Skeletal muscle tissue (tissue), 5 donors: ENCODE measurements at places on chromosomes 4 and X. TPM values are rescaled to one million over a fixed set of nuclear protein-coding genes. Genes with fewer than 3 reads are reported as not detected.

Gene TMSB15A
- 6.3 TPM for total RNA-seq

Gene FAM47C
- not detected for total RNA-seq

Gene PNMA3
- 0.52 TPM for total RNA-seq

Gene CHM
- total RNA-seq = 12.5 TPM

Gene CCKAR
- total RNA-seq = not detected

Gene KCNIP4
- 0.52 TPM for total RNA-seq

Gene ART3
- total RNA-seq = 19.3 TPM

Gene L1CAM
- 1.6 TPM for total RNA-seq

Gene DMD
- total RNA-seq = 190 TPM

Gene UGT2B15
- not detected for total RNA-seq

Gene SULT1B1
- total RNA-seq = 0.52 TPM
